Endothelial cell of umbilical vein (primary cell): ENCODE measurements at places on chromosomes 6 and 20. TPM values are rescaled to one million over a fixed set of nuclear protein-coding genes. Genes with fewer than 3 reads are reported as not detected.

The EYA4 gene
- total RNA-seq = not detected in 2 replicates

DNA sequence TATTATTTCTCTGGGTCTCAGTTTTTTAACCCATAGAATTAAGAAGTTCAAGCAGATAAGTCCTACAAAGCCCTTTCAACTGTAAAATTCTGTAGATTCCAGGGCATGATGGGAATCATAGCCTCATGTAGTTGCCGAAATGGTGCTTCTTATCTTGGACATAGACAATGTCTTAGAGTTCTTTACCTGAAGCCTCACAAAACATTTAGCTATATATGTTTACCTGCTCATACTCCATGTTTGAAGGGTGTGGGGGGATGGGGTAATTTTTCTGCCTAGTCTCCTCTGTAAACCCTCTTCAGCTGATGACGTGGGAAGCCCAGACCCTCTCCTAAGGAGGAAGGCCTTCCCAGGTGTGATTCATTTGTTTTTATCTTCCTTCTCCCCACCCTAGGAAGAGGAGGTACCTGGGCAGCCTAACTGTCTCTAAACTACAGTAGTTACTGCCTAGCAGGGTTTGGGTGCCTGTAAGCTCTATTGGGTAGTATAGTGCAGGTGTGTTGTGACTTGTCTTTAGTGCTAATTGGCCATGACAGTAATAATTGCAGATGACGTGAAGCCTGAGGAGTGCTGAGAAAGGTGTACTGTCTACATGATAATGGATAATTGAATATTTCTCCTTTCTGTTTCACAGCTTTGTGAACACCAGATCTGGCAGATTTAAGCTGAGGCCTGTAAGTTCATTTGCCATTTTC, 230.8 kb downstream of the TFAP2B start:
- no peak for DNase-seq

- DNase-seq = no peak
Observed at GRCh38 chr6:139429580-139430145, 55.2 kb upstream of the CITED2 start.

DNA sequence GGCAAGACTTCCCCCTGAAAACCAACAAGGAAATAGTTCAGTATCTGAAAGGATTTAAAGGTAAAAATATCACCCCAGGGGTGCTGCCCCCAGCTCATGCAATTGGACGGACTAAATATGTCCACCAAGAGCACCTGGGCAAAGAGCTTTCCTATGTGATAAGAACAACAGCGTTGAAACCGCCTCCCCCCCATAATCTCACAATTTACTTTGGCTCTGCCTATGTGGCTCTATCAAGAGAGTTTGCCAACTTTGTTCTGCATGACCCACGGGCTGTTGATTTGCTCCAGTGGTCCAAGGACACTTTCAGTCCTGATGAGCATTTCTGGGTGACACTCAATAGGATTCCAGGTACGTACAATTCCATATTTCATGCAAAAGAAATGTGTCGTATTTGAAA, 35.8 kb downstream of the GCNT2 start:
- DNase-seq = no peak

DNA sequence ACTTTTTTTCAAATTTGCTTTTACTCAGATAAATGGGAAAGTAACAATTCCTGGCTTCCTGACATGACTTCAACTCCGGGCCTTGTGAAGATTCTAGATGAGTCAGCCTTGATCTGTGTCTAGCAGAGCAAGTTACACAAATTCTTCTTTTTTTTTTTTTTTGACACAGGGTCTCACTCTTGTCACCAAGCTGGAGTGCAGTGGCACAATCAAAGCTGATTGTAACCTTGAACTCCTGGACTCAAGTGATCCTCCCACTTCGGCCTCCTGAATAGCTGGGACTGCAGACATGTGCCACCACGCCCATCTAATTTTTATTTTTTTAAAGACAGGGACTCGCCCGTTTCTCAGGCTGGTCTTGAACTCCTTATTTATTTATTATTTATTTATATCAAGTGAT, 7.3 kb upstream of the ARHGAP18 start:
- no peak for DNase-seq

- DNase-seq = no peak
Observed at GRCh38 chr6:170080828-170081371, 210.0 kb downstream of the DLL1 start.

DNA sequence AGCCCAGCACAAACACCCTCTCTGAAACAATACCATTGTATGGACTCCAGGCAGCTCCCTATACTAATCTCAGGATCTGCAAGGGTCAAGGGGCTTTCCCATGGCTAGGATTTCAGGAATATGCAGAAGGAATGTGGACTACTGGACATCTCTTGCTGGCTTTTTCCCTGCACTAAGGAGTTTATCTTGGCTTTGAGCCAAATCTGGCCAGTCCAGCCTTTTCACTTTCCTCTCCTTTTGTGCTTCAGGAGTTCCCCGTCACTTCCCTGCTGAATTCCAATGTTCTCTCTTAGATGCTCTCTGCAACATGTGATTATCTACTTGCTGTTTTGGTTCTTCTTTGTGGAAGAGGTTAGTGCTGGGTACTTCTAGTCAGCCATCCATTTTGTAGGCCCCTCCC, 568.2 kb downstream of the HDGFL1 start:
- peak; percentile 79 for DNase-seq

The MCCD1 gene
- total RNA-seq = not detected in 2 replicates

The PRRT1 gene
- 0.76 and 1.3 TPM in 2 replicates for total RNA-seq

DNA sequence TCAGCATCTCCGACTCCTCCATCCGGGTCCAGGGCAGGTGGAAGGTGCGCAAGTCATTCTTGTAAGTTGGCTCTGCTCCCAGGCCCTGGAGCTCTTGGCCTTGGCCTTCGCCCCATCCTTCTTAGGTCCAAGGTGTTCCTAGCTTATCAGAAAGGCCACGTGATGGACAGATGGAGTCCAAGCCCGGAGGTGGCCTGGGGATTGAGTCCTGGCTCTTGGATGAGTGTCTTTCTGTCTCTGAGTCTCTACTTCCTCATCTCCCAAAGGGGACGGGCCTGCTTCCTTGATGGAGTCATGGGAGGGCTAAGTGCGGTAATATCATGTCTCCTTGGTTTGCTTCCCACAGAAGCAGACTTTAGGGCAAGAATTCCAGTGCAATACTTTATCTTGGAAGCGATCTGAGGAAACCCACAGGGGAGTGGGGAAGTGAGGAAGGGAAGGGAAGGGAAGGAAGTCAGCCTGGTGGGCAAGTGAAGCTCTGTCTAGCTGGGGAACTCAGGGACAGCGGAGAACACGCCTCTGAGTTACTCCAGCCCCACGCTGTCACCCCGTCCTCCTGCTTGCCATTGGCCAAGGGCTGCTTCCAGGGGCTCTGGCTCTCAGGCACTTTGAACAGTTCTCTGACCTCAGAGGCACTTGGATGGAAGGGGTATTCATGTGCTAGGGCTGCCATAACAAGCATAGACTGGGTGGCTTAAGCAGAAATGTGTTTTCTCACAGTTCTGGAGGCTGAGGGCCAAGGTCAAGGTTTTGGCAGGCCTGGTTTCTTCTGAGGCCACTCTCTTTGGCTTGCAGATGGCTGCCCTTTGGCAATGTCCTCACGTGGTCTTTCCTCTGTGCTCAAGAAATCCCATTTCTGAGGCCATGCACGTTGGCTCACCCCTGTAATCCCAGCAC, 4.8 kb downstream of the LBP start:
- DNase-seq = no peak

GRCh38 chr6:64289931-64290330, 654.3 kb downstream of the PHF3 start:
- DNase-seq = no peak
